ENCODE measurements at places on chromosomes 16 and 17. TPM values are rescaled to one million over a fixed set of nuclear protein-coding genes. Genes with fewer than 3 reads are reported as not detected.
A peak's percentile ranks its signal among the peaks of the same experiment; 100 is the strongest.

- DNase-seq = no peak
Measured at GRCh38 chr16:83533193-83533592, 274.6 kb upstream of the HSBP1 start.

- DNase-seq = peak; percentile 73
Measured at GRCh38 chr16:57518520-57518919, 17.9 kb downstream of the CCDC102A start.

KRT23 gene
- not detected for total RNA-seq

- peak; percentile 2 for DNase-seq
Measured at GRCh38 chr16:14015033-14015432, 56.1 kb upstream of the MRTFB start.

DNA sequence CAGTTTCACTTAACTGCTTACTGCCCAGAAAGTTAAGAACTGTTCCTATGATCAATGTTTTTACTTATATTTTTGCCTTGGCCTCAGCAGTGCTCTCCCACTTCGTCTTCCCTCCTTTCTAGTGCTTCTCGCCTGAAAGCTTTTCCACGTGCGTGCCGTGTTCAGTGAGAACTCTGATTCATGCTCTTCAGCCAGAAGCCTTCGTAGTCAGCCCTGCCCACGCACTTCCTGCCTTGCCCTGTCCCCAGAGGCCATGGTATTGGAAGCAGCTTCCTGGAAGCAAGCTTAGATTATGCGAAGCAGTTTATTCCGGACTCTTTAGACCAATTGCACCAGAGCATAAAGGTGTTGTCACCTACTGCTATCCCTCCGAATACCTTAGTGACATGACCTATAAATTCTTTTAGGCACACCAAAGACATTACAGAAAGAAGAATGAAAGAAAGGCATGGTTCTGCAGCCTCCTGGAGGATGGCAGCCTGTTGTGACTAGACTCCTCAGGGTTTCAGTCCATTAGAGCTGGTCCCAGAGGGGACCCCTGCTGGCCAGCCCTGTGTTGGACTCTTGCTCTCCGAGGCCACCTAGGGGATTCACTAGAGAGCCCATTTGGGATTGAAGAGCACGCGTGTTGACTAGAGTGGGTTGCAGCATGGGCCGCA is 105.2 kb downstream of the RPTOR start:
- DNase-seq = peak; percentile 95

- DNase-seq = no peak
Measured at GRCh38 chr16:11215935-11216556, 40.0 kb downstream of the SOCS1 start.

RTN4RL1 gene
- total RNA-seq = 19.6 TPM

KRTAP2-1 gene
- not detected for total RNA-seq

All from endodermal cell (in vitro differentiated cells).